Large intestine (tissue), 12 donors: ENCODE measurements at places on chromosomes 5 and 9. TPM values are rescaled to one million over a fixed set of nuclear protein-coding genes. Genes with fewer than 3 reads are reported as not detected.
A peak's percentile ranks its signal among the peaks of the same experiment; 100 is the strongest.

GRCh38 chr5:402615-403359 is 40.2 kb upstream of the EXOC3 start:
- H3K27ac ChIP-seq: no peak overlapping the region
- no peak for DNase-seq
- H3K36me3 ChIP-seq: no peaks in the 10 kb centered on the region
- no peak overlapping the region for H3K4me3 ChIP-seq

CDH9 gene
- polyA plus RNA-seq: 0.91 TPM

- no peak overlapping the region for H3K27ac ChIP-seq
- H3K4me3 ChIP-seq: no peak overlapping the region
- H3K36me3 ChIP-seq: no peaks in the 10 kb centered on the region
These were observed 85.4 kb upstream of the PLPP1 start for GRCh38 chr5:55620009-55620765.

DNA sequence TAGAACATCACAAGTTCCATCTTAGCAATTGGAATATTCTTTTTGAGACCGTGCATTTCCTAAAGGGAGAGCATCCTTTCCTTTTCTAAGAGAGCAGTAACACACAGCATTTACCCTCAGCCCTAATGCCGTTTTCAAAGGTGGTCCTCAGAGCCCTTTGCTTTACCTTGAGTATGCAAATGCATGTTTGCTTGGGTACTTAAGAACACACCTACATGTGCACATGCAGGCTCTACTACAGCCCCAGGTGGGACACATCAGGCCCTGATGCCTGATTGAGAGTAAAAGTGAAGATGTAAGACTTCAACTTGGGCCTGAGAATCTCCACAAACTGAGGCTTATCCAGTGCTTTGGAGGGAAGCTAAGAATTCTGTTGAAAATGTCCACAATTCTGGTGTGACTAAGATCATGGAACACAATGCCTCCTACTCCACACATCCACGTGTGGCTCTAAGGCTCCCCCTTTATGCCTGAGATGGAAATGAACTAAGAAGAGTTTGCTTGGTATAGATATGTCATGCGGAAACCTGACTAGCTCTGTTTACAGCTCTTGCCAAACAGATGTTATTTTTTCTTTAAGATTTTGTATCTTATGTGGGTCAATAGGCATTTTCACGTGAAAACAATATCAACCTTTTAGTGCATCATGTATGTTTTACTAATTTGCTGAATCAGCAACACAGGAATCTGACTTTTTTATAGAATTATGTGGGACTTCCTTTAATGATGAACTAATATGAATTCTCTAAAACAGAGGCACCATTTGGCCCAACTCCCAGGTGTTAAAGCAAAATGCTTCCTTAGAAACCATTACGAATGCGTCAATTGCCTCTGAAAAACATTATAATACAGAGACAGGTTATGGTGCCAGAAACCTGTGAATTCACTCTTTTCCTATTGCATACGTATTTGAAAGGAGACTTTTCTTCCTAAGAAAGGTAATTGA is 48.9 kb upstream of the SLC2A8 start:
- H3K27ac ChIP-seq: no peak overlapping the region
- no peaks in the 10 kb centered on the region for H3K4me1 ChIP-seq
- H3K36me3 ChIP-seq: peaks cover 8% of the 10 kb centered on the region
- DNase-seq: peak; percentile 54
- no peaks in the 10 kb centered on the region for H3K27me3 ChIP-seq

DNA sequence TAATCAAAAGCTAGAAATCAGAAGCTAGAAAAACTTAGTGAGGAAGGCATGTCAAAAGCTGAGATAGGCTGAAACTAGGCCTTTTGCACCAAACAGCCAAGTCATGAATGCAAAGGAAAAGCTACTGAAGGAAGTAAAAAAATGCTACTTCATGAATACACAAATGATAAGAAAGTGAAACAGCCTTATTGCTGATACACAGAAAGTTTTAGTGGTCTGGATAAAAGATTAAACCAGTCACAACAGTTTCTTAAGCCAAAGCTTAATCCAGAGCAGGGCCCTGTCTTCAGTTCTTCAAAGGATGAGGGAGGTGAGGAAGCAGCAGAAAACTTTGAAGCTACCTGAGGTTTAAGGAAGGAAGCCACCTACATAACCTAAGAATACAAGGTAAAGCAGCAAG is 102.5 kb upstream of the SH3GL2 start:
- no peak for DNase-seq
- H3K36me3 ChIP-seq: no peaks in the 10 kb centered on the region
- H3K4me1 ChIP-seq: no peaks in the 10 kb centered on the region
- no peak overlapping the region for H3K27ac ChIP-seq

DNA sequence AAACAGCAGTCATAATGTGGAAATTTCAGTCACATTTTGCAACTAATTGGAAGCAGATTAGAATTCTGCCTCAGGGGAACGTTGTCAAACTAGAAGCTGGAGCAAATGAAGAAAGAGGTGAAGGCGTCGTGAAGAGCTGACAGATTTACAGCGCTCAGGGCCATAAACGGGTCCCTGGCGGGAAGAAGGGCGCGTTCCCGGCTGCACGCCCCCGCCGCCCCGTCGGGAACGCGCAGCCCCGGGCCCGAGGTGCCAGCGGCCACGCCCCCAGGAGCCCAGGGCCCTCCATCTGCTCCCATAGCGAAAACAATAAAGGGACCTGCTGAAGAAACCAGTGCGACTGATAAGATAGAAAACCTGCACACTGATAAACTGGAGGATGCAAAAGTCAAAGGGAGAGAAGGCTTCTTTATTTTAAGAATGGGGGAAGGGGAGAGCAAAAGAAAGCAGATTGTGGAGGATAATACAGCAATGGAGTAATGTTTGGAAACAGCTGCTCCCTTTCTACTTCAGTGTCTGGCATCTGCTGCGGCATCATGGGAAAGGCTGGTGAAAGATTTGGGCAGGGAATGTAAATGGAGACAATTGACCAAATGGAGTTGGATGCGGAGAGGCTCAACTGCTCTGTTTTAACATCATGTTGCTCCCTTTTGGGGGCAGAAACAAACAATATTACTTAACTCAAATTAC is 11.1 kb downstream of the ZNF608 start:
- DNase-seq: peak; percentile 90
- no peaks in the 10 kb centered on the region for H3K27me3 ChIP-seq
- peak overlapping the region; percentile 26 for H3K4me3 ChIP-seq

DNA sequence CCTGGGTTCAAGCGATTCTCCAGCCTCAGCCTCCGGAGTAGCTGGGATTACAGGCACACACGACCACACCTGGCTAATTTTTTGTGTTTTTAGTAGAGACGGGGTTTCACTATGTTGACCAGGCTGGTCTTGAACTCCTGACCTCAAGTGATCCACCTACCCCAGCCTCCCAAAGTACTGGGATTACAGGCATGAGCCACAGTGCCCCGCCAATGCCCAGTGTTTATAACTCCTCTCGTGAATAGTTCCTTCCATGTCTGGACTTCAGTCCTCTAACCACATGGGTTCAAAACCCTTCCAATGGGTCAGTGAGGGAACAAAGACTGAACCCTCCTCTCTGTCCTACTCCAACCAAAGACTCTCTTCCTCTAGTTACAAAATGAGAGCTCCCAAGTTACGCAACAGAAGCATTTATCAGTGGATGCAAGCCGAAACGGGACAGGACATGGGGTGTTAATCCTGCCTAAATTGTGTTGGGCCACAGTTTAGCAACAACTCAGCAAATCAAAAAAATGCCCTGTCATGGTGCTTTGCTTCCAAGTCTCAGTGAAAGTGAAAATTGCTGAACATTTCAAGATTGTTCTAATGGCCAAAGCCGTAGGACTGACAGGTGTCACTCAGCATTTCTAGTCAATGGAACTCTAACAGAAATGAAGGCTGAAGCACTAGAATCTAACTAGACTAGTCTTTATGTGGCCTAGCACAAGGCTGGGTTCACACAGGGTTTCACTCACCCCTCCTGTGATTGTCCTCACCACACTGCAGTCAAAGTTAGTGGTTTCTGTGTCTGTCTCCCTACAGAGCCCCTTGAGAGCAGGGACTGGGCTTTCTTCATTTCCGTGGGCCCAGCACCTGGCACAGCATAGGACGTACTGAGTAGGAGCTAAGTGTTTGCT is 3.2 kb upstream of the TMEM245 start:
- no peaks in the 10 kb centered on the region for H3K27me3 ChIP-seq
- no peak overlapping the region for H3K27ac ChIP-seq
- H3K4me3 ChIP-seq: no peak overlapping the region

- peak; percentile 44 for DNase-seq
- H3K4me3 ChIP-seq: no peak overlapping the region
- H3K27ac ChIP-seq: peak overlapping the region; percentile 61
- peaks cover 32% of the 10 kb centered on the region for H3K36me3 ChIP-seq
- no peaks in the 10 kb centered on the region for H3K4me1 ChIP-seq
- H3K27me3 ChIP-seq: no peaks in the 10 kb centered on the region
These were observed 95.8 kb downstream of the PLPP1 start for GRCh38 chr5:55438998-55439397.

GABBR2 gene
- 0.69 TPM for polyA plus RNA-seq

DNA sequence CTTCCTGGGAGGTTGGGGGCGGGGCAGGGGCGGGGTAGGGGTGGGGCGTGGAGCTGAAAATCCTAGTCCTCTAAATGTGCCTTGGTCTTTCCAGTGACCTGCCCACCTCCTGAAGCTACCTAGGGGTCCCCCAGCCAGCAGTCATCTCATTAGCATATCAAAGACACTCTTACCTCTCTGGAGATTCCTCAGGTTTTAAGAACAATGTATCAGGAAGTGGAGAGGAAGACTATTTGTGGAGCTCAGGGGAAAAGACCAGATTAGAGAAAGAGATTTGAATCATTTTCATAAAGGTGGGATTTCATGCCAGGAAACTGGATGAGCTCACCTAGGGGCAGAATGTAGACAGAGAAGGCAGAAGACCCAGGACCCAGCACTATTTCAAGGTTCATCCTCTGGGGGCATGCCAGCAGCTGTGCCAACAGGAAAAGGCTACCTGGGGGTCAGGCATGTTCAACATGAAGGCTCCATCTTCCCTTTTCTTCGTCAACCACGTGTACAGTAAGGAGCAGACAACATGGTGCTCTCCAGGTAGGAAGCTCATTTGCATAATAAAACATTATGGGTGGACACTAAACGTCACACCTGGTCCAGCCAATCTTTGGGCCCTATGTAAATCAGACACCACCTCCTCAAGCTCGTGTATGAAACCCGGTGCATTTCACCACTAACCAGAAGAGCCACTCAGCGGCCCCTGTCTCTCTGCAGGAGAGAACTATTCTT is 6.9 kb downstream of the GMCL2 start:
- no peak for DNase-seq
- no peaks in the 10 kb centered on the region for H3K27me3 ChIP-seq
- H3K4me3 ChIP-seq: no peak overlapping the region
- H3K36me3 ChIP-seq: no peaks in the 10 kb centered on the region

GRCh38 chr5:151040211-151040747 is 19.9 kb downstream of the GPX3 start:
- DNase-seq: peak; percentile 54
- no peak overlapping the region for H3K4me3 ChIP-seq
- peaks cover 6% of the 10 kb centered on the region for H3K4me1 ChIP-seq
- H3K27ac ChIP-seq: no peak overlapping the region

- H3K4me3 ChIP-seq: no peak overlapping the region
- no peaks in the 10 kb centered on the region for H3K36me3 ChIP-seq
- no peaks in the 10 kb centered on the region for H3K27me3 ChIP-seq
- H3K4me1 ChIP-seq: peaks cover 6% of the 10 kb centered on the region
- H3K27ac ChIP-seq: no peak overlapping the region
These were observed 21.9 kb upstream of the TOR1B start for GRCh38 chr9:129781131-129781530.

DNA sequence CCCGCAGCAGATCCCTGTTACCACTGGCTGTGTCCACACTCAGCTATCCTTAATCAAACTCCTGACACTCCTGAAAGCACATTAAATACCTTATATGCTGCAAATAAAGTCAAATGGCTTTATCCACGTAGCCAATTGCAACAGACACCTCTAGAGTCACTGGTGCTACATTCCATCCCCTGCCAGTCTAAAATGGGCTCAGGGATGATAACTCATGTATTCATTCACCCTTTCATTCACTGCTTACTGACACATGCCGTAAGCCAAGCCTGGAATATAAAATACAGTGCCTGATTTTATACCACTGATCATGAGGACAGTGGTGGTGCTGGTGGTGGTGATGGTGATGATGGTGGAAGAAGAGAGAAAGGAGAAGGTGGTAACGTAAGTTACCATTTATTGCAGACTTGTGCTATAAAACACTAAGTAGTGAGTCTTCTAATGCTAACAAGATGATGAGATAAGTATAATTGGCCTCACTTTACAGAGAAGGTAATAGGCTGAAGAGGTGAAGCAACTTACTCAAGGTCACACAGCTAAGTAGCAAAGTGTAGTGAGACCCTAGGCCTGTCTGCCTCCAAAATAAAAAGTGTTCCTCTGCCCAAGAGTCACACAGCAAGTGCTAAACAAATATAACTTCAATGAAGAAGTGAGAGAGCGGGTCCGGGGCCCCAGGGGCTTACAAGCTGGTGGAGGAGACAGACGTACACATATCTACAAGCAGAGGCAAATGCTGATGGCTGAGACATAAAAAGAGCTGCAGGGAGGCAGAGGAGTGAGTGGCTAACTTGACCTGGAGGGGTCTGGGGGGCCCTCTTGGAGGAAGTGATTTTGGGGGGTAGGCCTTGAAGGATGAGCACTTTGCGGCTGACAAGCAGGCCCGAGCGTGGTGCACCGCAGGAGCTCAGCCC is 1.2 kb downstream of the TTLL11 start:
- H3K27ac ChIP-seq: no peak overlapping the region
- DNase-seq: no peak
- H3K4me1 ChIP-seq: peaks cover 12% of the 10 kb centered on the region
- peak overlapping the region; percentile 65 for H3K4me3 ChIP-seq
- H3K36me3 ChIP-seq: no peaks in the 10 kb centered on the region

- H3K27me3 ChIP-seq: peaks cover 29% of the 10 kb centered on the region
- no peak for DNase-seq
- no peaks in the 10 kb centered on the region for H3K36me3 ChIP-seq
- H3K4me1 ChIP-seq: peaks cover 4% of the 10 kb centered on the region
These were observed 443 bp downstream of the GABRB2 start for GRCh38 chr5:161546095-161546469.

DNA sequence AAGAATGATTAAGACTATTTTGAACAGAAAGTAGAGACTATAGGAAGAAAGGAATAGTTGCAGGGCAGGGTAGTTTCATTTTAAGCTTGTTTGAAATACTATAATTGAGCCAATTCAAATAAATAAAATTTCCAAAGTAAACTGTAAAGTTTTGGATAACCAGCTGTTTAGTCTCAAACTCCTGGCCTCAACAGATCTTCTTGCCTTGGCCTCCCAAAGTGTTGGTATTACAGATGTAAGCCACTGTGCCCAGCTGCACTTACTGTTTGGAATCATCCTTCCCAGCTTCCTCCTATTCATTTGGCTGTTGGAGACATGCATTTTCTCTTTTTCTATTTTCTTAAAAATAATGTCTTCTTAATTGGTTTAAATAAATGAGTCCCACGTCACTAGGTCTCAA is 231.0 kb downstream of the NNT start:
- H3K27me3 ChIP-seq: no peaks in the 10 kb centered on the region
- no peak overlapping the region for H3K4me3 ChIP-seq
- no peaks in the 10 kb centered on the region for H3K36me3 ChIP-seq
- DNase-seq: no peak
- H3K27ac ChIP-seq: no peak overlapping the region

RASGEF1C gene
- polyA plus RNA-seq: 1.3 TPM

SUSD3 gene
- polyA plus RNA-seq: 7.6 TPM
